ENCODE measurements at places on chromosomes 1 and 21.

GRCh38 chr1:226107471-226108460, 45.2 kb downstream of the H3-3A start:
- no peak for DNase-seq

GRCh38 chr1:16183179-16183578, 27.3 kb upstream of the EPHA2 start:
- no peak for DNase-seq

- DNase-seq, result no peak
These were observed 257.6 kb downstream of the TTLL7 start for GRCh38 chr1:83741348-83741747.

DNA sequence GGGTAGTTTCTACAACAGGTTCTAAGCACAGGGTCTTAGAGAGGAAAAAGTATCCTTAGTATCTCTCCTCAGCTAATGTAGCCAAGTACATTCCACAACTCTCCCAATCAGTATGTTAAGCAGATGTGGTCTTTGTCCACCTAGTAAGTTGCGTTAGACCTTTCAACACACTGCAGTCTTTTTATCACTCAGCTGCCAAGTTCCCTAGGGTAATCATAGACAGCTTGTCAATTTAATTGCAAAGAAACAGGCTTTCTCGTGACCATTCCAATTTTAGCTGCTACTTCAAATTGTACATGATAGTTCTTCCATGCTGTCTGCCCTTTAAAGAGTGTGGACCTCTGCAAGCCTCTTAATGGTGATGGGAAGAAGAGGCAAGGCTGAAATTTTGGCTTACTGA, 211.8 kb upstream of the PKN2 start:
- no peak for DNase-seq

GRCh38 chr1:209937996-209938959, at the start of gene SYT14:
SYT14 (plus strand) TSS chr1:209938217; CDS start chr1:209938265, 48 bp downstream.
- no peak for DNase-seq

DNA sequence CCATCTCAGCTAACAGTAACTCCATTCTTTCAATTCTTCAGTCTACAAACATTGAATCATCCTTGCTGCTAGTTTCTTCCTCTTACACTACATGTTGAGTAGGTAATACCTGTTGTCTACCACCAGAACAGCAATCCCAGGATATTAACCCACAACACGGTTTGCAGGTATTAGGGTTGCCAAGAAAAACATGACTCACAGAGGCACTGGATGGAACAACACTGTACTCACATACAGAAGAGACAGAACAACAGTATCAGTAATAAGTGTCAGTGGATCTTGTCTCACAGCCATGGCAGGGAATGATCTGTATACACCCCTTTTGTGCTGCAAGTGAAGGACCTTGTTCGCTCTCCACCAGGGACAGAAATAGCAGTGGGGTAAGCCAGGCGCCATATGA, 212.1 kb downstream of the GPR52 start:
- no peak for DNase-seq

DNA sequence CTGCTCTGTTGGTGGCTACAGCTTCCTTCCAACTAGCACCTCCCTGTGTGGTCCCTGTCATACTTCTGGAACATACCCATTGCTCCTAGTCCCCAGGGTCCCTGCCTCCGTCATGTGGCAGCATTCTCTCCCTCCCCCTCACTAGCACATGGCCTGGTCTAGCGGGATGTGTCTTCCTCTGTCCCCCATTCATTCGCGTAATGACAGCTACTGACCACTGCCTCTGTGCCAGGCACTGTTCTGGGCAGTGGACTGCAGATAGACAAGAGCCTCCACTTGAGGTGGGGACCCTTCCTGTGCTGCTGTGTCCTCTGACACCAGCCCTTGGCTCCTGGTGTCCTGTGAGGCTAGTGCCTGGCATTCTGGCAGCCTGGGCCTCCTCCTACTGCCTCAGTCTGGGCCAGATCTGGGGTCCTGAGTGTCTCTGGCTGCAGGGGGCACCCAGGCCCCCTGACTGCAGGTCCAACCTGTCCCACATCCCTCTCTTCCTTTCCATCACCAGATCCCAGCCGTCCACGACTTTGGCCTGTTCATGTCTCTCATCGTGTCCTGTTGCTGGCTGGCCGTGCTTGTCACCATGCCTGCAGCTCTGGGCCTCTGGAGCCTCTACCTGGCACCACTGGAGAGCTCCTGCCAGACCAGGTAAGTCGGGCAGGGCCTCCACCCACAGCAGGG, 38.1 kb downstream of the DISP3 start:
- no peak for DNase-seq

- no peak for DNase-seq
These were observed 15.9 kb upstream of the PRDM15 start for GRCh38 chr21:41894922-41895557.

GRCh38 chr1:157956732-157957131, 36.7 kb upstream of the KIRREL1 start:
- no peak for DNase-seq

- no peak for DNase-seq
These were observed 10.5 kb downstream of the SPOCD1 start for GRCh38 chr1:31805318-31805717.

DNA sequence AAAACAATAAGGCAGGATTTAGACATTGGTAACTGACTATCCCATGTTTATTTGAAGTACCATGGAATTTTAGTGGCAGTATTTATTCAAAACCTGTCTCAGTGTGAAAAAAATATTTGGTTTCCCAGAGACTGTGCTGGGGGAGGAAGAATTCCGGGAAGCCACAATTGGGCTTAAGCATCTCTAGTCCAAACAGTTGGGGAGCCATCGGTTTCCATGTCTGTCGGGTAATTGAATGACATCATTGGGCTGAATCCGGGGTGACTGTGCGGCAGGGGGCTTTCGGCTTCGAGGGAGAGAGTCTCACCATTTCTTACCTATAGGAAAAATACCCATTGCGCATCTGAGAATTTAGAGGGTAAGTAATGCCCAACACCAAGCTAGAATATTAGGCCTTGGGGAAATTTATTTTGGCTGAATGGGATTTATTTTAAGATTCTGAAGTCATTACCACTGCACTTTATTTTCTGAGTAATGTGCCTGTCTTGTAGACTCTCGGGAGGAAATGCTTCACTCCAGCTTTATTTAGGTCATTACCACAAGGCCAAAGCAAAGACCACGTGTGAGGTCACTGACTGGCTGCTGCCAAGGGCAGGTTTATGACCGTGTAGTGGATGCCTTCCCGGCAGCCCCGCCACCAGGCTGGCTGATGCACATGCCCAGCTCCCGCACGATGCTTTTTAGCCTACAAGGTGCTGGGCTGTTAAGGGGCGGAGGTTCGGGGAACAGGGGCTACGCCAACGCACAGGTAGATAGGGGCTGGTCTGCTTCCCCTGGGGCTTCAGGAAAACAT, 23.1 kb upstream of the UMODL1 start:
- DNase-seq, result no peak

DNA sequence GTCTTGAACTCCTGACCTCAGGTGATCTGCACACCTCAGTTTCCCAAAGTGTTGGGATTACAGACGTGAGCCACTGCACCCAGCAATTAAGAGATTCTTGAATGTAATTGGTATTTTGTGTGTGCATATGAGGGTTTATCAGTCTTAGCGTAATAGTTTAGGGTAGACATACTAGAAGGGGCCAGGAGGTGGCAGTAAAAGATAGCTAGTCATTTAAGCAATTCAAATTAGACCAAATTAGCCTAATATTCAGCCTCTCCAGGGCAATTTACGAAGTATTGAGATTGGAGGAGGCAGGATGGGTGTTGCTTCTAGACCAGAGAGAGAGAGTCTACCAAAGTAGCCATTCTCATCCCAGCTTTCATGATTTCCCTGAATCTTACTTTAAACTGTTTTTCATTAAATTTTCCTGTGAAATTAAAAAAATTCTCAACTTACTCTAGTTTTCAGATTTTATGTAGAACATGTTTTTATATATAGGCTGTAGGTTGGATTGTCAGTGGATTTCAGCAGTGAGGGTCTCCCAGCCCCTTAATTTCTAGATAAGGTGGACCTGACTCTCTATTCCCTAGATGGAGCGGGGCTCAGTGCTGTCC, 119.7 kb downstream of the HHAT start:
- DNase-seq, result no peak

DNA sequence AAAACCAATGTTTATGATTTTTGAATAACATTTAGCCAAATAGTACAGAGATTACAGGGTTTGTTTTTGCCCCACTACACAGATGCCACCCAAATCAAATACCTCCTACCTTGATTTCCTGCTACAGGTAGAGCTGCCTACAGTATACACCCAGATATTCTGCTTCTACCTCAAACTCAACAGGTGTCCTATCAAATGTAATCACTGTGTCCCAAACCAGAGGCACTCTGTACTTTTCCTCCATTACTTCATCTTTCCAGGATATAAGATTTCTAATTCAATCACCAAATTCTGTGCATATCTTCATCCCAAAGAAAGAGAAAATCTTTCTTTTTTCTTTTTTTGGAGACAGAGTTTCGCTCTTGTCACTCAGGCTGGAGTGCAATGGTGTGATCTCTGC, 9.6 kb downstream of the PUM1 start:
- no peak for DNase-seq

DNA sequence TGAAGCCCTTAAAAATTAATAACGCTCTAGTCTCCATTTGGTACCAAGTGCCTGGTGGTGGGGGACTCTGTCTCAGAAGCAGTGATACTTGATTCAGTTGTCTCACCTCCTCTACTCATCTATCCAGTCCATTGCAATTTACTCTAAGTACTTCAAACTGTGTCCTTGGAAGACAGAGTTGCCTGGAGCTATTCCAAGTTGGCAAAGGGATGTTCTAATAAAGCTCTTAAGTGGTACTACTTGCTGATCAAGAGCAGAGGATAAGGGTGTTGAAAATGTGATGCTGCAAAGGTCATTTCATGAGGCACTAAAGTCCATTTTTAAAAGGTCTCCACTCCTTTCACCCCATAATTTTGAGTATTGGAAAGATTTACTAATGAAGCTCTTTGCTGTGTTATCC, 142.2 kb downstream of the NFIA start:
- DNase-seq, result no peak

DNA sequence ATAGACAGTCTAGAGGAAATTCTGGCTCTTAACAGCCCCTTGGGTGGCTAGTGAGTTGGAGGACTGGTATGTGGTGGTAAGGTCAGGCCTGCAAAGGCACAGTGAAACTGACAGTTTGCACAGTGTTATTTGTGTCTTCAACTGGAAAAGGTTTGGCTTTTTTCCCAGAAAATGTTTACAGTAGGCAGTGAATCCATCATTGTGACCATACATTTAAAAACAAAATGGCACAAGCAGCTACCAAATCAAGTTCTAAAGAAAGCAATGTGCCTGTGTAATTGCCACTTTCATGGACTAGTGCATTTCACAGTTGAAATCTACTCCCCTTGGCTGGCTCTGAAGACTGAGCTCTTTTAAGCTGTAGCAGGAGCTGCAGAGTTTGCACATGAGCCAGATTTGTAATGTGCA, 24.8 kb downstream of the ATPAF1 start:
- DNase-seq, result no peak

- no peak for DNase-seq
These were observed 225.2 kb upstream of the TNR start for GRCh38 chr1:175968486-175969172.

Data from CD4-positive, alpha-beta T cell treated with Interleukin-15 for 1 hour (primary cell).